Stimulated activated naive CD8-positive, alpha-beta T cell treated with anti-CD3 and anti-CD28 coated beads, Interleukin-15, amount 100 ng/mL, for 72 hours (primary cell): ENCODE measurements at places on chromosomes 6 and 20.

DNA sequence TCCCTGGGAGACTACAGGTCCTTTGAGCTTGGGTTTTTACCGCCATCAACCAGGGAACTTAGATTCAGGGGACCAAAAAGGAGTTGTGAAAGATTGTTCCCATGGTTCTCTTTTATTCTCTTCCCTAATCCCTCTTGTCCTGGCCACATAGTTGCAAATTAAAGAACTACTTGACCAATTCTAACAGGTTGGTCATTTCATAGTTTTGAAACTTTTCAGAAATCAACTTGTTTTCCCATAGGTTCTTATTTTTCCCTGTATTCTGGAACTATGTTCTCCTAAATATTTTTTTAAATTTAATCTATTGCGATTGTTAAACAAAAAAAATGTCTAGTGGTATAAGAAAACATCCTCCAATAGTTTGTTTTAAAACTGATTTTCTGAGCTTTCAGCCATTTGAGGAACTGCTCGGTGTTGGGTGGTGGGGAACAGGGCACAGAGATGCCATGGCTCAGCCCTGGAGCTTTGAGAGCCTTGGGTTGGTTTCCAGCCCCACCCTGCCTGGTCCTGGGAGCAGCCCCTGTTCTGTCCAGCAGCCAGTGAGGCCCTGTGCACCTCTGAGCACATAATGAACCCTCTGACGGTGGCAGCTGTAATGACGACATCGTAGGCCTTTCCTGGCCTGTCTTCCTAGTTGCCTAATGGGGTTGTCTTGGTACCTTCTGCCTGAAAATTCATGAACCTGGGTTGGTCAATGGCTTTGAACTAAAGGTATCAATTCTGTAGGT is 53.5 kb downstream of the TBC1D7 start:
- DNase-seq = no peak

GRCh38 chr6:117546674-117547073 is 55.6 kb downstream of the GOPC start:
- DNase-seq = no peak

DNA sequence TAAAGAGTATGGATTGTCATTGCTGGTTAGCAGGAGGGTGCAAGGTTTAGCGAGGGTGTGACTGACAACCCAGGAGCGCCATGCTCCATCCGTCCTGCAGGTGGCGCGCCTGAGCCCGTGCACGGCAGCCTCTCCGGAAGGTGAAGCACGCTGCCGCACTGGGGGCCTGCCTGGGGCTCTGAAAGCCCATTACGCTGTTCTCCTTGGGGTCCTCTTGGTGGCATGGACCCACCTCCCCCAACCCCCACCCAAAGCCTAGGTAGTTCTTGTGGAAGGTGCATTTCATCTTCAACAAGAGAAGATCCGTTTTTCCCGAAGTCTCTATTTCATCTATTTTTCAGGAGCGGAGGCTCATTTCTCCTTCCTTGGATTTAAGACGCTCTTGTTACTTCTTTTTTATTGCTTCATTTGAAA is 197.4 kb upstream of the KCNG1 start:
- DNase-seq = peak; percentile 66

DNA sequence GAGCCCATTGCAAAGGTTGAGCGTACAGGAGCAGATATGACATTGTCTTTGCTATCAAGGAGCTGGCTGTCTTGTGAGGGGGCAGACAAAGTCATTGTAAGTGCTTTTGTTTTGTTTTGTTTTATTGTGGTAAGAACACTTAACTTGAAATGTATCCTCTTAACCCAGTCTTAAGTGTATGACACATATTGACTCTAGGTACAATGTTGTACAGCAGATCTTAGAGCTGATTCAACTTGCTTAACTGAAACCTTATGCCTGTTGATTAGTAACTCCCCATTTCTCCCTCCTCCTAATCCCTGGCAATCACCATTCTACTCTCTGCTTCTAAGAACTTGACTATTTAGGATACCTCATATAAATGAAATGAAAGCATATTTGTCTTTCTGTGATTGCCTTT is 429.0 kb downstream of the BMP2 start:
- DNase-seq = no peak

- no peak for DNase-seq
Measured at GRCh38 chr6:110534731-110535492, 58.5 kb upstream of the SLC22A16 start.

DNA sequence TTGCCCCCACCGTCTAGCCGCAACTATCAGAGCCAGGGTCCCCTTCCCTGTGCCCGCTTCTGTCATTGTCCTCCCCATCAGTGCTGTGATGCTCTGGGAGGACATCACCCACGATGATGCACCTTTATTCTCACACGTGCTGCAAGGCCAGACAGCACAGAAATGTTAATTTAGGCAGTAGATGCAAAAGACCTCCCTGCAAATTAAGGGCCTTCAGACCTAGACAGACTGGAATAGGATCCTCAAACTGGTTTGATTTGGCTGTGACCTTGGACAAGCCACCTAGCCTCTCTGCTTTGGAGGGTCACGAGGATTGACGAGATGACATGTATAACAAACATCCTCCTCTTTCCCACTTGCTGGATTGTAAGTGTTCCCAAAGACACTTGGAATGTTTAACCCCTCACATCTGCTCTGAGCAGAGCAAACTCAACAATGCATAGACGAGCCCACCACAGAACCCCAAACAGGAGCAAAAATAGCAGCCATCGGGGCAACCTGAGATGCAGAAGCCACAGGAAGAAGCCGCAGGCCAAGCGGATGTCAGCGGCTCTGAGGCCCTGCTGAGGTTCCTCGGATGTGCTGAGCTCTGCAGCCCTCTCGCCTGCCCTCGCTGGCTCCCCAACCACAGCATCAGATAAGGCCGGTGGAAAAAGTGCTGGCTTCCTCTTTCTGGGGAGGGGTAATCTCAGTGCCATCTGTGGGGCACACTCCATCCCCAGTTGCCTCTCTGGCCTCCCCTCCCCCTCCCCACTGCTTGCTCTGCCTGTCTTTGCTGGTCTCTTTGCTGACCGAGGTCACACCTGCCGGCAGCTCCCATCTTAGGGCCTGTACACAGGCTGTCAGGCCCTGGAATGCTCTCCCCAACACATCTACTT is 35.3 kb downstream of the TOX2 start:
- peak; percentile 66 for DNase-seq

- DNase-seq = no peak
Measured at GRCh38 chr20:4243071-4243470, 227.7 kb upstream of the RNF24 start.

- DNase-seq = no peak
Measured at GRCh38 chr6:148768646-148769270, 21.9 kb downstream of the UST start.
